NCI-H2107 (cell line): ENCODE measurements at places on chromosomes 5 and 9.

- no peak for DNase-seq
These were observed 37.4 kb downstream of the CSNK1G3 start for GRCh38 chr5:123549256-123549904.

DNA sequence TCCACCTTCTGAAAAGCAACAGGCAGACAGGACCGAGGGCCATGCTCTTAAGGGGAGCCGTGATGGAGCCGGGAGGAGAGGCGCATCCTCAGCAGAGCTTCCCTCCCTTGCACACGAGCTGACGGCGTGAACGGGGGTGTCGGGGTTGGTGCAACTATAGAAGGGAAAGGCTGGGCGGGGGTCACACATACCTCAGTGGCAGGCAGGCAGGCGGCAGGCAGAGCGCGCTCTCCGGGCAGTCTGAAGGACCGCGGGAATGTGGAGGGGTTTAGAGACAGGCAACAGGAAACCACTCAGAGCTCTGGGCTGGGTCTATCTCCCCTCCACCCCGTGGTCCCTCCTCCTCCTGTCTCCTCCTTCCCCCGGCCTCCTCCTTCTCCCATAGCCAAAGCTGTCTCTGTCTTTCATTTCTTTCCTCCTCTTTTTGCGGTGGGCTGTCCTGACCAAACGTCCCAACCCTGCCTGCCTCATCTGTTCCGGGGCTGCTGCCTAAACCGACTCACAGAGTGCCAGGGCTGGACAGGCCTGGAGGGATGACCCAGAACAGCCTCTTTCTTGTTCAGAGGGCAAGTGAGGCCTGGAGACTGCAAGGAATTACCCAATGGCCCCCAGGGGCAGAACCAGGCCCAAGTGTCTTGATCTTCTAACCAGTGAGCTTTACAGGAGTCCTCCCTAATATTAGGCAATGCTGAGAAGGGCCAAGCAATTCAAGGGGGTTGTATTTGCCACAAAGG is at the start of gene SPARC:
SPARC (minus strand) TSS at position 242 of the 734 bp plus-strand sequence. CDS start 10,727 bp downstream, outside the sequence.
- no peak for DNase-seq

DNA sequence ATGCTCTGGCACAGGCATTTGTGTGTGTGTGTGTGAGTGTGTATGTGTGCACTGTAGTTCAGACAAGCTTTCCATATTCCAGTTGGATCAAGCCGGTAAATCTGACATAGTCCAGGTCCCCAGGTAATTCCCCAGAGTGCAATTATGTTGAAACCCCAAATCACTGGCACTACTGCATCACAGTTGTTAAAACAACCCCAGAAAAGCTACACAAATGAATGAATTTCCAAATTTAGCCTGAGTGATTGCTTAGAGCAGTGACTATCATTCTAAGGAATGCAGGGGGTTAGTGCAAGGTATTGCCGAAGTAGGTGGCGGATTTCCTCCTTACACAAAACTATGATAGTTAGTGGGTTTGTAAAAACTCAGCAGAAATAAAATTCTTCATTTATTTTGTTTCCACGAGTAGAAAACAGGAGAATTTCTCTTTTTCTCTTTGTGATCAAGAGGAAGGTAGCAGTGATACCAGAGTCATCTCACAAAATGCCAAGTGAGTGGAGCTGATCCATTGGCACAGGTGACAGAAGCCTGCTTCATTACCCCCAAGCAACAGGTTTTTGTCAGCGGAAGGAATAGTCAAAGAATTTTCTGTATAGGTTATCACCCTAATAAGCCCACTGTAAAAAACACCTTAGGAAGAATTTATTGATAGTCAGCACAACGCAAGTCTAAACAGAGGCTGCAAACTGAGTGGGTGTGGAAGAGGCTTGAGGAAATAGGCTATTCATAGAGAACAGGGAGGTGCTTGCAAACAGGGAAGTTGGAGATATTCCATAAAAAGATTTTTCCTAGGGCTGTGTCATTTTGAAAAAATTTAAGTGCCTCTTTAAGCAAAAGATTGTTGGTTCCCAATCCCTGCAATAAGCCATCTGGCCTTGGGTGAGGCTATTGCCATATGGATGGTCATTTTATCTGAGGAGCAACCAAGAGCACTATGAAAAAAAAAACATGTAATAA is 385.1 kb downstream of the CHSY3 start:
- DNase-seq = no peak

DNA sequence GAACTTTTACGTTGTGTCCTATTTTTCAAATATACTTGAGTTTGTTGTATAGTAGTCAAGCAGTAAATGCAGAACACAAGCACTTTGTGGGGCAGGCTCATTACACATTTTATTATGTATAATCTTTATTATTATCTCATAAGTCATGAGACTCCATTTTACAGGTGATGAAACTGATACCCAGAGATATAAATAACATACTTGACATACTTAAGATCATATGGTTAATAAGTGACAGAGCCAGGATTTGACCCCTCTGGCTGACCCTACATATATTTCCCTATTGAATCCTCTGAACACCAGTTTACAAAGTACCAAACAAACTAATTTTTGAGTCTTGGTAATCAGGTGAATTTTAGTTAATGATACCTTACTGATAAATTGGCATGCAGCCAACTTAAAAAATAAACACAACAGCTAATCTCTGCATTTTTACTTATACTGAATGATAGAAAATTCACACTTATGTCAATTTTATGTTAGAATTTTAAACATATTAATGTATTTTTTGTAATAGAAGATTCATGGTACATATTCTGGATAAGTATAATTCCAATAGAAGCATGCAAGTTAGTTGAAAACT is 305.0 kb upstream of the MEF2C start:
- DNase-seq = no peak

DNA sequence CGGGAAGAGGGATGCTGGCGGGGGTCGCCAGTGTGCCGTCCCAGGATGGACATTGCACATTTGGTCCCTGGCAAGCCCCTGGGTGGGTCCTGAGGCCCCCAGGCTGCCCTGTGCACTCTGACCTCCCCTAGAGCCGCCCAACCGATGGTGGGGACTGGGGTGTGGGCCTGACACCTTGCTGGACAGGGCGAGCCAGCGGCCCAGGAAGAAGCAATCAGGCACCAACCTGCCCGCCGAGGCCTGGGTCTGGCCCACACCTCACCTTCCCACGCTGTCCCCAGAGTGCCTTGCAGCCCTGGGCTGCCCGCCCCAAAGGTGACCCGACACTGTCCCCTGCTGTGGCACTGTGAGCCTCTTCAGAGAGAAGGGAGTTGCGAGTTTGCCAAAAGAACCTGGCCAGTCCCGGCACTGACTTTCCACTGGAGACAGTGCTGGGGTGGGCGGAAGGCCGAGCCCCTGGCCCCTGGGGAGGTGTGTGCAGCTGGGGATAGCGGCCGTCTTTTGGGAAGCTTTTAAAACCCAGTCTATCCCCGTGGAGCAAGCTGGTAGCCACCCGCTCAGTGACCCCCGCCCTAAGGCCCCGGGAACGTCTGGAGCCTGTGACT is 12.0 kb upstream of the NRARP start:
- DNase-seq = no peak

DNA sequence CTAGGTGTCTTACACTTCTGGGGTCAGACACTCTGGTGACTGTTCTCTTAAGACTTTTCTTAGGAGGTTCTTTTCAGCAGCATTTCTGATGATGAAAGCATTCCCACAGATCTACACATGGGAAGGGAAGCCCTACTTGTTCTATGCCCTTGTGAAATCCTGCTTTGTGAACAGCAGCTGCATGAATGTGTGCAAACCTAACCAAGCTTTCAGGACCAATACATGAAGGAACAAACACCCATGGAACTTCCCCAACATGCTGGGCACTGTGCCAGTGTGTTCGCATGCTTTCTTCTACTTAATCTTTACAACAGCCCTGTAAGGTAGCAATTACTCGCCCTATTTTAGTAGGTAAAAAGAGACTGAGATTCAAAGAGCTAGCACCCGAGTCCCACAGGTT is 439.9 kb upstream of the KLF4 start:
- no peak for DNase-seq

DNA sequence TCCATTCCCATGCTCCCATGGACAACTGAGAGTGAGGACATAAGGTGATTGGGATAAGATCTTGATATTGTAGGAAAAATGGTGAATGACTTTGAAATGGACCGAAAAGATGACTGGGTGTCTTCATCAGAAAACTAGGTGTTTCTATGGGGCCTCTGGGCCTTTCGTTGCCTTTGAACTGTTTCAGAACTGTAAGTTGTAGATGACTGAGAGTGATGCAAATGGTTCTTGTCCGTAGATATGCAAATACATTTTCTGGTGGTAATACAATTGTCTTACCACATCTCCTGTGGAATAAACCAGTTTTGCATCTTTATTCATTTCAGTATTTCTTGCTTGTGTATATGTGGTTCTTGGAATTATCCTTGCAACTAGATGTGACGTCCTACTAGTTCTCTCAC is 16.0 kb upstream of the TEX48 start:
- no peak for DNase-seq

DNA sequence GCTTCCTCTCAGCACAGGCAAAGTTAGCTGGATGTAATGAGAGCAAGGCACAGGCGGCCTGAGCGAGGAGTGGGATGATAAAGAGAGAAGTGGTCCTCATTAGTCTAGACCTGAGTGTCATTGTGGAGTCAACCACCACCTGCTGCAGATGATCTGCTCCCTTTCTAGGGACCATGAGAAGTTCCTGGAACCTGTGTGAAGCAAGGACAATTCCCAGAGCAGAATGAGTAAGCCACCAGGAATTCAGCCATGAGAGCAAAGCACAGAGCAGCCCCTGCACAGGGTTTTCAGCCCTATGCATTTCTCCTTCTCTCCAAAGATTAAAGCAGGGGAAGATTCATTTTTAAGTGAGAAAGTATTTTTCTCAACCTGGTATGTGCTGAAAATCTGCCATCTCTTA is 146.8 kb upstream of the SPEF2 start:
- DNase-seq = no peak

DNA sequence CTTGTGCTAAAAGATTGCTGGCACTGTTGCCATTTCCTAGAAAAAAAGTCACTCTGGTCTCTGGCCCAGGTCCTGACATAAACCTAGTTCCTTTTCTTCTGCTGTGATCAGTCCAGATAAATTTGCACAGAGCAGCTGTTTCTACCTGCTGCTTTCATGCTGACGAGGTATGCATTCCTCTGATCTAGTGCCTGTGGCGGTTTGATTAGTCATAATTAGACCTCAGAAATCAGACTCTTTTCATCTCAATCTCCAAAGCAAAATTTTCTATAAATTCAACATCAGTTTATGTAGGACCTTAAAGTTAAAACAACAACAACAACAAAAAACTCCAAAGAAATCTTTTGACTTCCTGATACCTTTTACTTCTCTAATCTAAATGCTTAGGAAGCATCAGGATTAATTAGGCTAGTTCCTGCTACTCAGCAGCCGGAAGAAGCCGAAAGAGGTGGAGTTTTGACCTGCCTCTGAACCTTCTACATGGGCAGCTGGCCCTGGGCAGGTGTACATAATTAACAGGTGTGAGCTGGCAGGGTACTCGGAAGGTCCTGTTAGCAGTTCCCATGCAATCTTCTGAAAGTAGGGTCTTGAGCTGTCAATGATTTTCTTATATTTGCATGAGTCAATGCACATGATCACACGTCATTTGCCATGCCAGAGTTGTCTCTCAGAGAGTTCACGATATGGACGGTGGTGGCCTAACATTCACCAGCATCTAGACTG is 83.3 kb upstream of the CCDC112 start:
- DNase-seq = no peak

- no peak for DNase-seq
These were observed 577.4 kb downstream of the ISL1 start for GRCh38 chr5:51960617-51961121.

GRCh38 chr9:123246534-123246933 is 21.9 kb downstream of the STRBP start:
- DNase-seq = no peak

DNA sequence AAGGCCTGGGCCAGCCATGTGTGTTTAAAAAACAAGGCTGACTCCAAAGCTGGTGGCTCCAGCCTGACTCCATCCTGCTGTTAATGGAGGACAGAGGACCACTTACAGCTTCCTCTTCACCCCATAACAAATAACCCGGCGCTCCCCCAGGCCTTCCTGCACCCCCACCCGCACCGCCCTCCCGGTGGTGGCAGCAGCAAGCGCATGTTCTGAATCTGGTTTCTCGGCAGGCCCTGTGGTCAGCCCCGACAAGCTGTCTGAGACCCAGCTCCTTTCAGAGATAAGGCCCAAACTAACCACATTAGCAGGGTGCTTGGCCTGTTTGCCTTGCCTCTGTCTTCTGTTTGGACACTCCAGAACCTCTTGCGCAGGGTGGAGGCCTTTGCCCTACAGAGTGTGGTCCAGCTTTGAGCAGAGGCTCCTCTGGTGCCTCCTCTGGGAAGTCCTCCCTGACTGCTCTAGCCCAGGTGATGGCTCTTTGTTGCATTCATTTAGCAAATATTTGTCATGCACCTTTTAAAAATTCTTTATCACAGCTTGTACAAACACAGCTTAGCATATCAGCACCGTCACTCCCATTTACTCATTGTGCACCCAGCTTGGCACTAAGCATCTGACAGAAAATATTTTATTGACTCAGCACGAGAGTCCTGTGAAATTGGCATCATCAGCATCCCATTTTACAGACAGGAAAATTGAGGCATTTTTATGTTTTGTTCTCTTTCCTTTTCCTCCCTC is 78.4 kb downstream of the NDFIP1 start:
- no peak for DNase-seq

- no peak for DNase-seq
These were observed 32.2 kb downstream of the ACER2 start for GRCh38 chr9:19440823-19441580.

- no peak for DNase-seq
These were observed 37.3 kb upstream of the TJP2 start for GRCh38 chr9:69136779-69137178.

DNA sequence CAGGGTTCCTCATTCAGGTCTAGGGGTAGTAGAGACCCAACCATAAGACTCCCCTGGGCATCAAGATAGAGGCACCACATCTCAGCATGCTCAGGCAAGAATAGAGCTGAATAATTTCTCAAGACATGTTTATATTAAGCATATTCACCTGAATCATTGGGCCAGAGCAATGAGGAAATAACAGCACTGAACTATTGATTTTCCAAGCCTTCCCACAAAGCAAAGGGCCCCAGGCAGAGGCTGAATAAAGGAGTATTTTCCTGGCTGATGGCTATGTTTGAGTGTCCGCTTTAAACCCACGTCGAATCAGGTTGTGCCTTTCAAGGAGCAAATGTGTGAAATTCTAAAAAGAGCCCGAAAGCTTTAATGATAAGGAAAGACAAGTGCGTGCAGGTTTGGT is 129.2 kb downstream of the HSD17B3 start:
- DNase-seq = no peak

GRCh38 chr5:135950611-135951010 is 4.2 kb downstream of the LECT2 start:
- DNase-seq = no peak
